ENCODE measurements at places on chromosomes 5 and 9.

- no peak for DNase-seq
Observed at GRCh38 chr9:93287189-93287552, 103.2 kb downstream of the WNK2 start.

DNA sequence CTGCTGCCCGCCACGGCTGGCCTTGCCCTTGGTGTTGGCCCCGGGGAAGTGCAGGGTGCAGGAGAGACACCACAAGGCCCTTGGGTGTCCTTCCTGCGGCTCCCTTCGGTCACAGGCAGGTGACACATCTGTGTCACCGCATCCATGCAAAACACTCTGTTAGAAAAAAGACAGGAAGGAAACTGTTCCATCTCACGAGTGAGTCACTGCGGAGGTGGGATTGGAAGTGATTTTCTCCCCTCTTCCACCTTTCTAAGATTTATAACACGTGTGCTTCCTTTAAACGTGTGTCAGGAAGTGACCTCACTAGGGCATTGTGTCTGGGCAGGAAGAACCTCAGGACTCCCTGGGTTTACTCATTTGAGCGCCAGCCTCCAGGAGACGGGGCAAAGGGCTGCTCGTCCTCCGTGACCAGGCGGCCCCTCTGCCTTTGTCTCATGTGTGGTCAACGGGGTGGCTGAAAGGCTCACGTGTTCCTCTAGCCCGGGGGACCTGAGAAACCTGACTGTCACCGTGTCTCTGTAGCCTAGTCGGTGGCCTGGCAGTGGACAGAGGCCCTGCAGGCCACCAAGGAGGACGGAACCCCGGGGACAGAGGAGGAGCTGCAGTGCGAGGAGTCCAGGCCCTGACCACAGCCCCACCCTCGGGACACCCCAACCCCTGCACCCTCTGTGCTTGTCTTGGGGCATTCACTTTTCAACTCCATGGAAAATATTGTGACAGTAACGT is 4.9 kb upstream of the LCN1 start:
- DNase-seq = no peak

GRCh38 chr9:78470216-78470615 is 173.3 kb downstream of the PSAT1 start:
- no peak for DNase-seq

DNA sequence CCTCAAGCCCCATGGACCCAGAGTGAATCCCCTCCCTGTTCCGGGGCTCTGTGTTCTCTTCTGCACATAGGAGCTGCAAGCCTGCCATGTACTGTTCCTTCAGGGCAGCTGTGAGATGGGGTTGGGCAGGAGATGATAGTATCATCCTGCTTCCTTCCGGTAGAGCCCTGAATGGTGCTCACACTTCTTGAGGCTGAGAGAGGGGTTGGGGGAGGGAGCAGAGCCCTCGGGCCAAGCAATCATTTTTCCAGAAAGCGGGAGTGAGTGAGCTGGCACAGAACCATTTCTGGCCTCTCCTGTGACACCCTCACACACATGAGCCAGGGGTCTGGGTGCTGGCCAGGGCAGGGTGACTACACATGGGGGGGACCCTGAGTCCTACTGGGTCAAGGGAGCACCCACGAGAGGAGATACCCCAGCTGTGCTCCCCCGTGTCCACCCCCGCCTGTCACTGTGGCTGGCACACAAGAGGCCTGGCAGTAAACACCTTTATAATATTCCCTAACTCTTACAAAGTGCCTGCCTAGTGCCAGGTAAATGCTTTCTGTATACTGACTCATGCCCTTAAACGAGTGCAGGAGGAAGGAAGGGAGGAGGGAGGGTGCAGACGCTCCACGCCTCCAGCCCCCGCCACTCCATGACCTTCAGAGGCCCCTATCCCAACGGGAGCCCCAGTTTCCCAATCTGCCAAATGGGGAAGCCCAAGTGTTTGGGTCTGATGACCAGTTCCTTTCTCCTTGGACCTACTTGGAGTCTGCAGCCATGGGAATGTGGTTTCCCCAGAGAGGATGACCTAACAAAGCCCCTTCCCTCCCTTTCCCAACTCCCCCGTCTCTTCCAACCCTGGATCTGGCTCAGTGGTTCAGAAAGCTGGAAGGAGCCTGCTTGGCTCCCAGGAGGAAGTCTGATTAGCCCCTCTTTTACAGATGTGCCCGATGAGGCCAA is 15.5 kb downstream of the AKNA start:
- DNase-seq = peak; percentile 93

DNA sequence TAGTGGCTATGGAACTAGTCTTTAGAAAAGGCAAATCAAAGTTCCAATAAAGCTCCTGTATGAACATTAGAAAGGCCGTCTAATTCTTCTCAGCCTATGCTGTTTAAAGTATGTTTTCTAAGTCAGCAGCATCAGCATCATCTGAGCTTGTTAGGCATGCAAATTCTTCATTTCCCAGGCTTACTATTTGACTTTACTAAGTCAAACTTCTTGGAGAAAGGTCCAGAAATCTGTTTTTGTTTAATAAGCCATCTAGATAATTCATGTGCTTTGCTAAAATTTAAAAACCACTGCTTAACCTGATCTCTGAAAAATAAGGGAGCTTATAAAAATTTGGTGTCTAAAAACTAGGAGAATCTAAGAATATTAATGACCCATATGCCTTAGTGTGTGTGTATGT is 200.2 kb upstream of the SGCD start:
- DNase-seq = no peak

DNA sequence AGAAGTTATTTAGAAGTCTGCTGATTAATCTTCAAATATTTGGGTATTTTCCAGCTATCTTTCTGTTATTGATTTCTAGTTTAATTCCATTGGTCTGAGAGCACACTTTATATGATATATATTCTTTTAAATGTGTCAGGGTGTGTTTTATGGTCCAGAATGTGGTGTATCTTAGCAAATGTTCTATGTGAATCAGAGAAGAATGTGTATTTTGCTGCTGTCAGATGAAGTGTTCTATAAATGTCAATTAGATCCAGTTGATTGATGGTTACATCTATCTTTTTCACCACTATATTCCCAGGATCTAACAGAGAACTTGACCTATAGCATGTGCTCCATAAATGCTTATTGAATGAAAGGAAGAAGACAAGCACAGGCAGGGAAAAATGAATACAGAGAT is 17.5 kb upstream of the ERAP1 start:
- no peak for DNase-seq

DNA sequence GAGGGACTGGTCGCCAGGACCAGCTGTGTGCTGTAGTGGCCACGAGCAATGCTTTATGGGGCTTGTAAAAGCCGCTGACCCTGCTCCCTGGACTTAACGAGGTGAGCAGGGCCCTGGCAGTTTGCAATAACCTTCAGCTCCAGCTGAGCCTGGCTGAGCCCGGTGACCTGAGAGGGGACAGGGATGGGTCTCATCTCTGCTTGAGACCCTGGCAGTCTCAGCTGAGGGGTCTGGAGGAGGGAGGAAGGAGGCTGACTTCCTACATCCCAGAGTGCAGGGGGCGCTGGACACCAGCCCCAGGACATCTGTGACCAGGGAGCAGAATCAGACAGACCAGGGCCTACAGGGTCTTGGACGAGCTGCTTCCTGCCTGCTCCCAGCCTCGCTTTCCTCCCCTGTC is 277.5 kb upstream of the MVB12B start:
- no peak for DNase-seq

DNA sequence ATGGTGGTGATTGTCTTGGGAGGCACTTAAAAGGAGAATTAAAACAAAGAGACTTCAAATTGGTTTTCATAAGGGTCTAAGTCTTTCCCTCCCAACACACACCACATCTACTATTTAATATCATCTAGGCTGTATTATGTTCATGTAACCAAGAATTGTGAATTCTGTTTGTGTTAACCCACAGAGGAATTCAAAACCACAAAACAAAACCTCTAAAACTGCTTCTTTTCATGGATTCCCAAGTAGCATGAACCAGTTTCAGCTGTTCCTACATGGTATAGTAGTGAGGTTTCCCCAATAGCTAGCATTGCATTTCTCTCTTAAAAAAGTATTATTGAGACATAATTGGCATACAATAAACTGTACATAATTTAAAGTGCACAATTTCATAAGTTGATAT is 283.8 kb downstream of the CD180 start:
- DNase-seq = no peak

All from Kasumi-1 (cell line).